Vagina (tissue), 2 donors: ENCODE measurements at places on chromosomes 13 and 19.

DNA sequence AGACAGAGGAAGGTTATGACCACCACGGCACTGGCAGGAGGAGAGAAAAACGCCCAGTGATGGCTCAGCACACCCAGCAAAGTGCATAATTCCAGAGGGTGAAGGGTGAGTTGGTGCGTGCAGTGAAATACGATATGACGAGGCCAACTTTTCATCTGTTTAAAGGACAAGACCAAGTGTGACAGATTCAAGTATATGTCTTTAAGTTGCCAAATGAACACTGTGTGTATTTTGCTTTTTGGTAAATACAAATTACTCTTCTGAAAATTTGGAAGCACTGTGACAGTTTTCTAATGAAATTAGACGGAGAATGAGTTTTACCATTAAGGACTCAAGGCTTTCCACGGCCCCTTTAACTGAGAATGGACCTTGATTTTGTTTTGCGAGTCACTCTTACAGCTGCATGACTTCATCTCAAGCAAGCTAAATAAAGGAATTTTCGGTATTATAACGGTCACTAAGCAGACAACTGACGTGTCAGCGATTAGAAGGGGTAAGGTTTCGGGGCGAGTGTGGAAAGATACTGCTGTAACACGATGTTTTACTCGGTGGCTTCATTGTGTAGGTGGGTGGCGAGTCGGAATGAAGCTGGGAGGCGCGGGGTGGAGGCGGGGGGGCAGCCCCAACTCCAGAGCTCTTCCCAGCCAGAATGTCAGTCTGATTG, 22.8 kb downstream of the COL4A2 start:
- no peak for DNase-seq

DNA sequence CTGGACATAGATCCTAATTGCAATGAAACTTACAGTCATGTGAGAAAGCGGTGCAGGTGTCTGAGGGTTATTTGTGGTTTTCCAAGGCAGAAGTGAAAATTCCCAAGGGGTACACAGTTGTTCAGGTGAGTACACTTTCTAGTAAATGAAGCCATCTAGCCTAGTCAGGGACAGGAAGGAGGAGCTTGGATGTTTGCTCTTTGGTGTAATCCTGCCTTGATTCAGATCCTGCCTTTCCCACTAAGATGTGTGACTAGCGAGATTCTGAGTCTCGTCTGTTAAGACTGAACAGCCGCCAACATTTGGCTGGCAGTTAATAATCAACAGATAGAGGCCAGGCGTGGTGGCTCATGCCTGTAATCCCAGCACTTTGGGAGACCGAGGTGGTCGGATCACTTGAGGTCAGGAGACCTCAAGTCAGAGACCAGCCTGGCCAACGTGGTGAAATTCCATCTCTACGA, 2.5 kb downstream of the RPS9 start:
- no peak for DNase-seq

GRCh38 chr19:14395710-14396336, 14.6 kb downstream of the ADGRE5 start:
- DNase-seq = no peak

DNA sequence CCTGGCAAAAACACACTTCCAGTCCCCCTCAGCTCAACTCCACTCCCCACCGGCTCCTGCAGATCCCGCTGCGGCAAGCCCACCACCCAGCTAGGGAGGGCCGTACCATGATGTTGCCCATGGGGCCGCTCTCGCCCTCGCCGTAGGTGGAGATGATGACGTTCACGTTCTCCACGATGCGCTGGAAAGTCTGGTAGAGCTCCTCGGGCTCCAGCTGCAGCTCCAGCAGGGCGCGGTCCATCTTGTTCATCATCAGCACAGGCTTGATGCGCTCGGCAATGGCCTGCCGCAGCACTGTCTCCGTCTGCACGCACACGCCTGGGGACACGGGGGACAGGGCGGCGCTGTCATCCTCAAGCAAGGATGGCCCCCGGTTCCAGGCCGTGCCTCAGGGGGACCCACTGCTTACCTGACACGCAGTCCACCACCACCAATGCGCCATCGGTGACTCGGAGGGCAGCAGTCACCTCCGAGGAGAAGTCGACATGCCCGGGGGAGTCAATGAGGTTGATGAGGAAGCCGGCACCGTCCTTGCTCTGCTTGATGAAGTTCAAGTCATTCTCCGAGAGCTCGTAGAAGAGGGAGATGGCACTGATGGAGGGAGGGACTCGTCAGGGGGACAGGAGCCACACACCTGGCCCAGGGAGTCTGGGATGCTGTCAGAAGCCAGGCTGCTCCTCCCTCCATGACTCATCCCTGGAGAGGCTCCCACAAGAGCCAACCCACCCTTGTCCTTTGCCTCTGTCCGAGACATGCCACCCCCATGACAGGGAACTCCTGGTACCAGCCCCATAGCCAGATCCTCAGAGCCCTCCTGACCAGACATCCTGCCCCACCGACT, 2.3 kb downstream of the EEF2 start:
- DNase-seq = no peak

- no peak for DNase-seq
Observed at GRCh38 chr13:63632321-63632720, 2216.7 kb upstream of the PCDH20 start.

DNA sequence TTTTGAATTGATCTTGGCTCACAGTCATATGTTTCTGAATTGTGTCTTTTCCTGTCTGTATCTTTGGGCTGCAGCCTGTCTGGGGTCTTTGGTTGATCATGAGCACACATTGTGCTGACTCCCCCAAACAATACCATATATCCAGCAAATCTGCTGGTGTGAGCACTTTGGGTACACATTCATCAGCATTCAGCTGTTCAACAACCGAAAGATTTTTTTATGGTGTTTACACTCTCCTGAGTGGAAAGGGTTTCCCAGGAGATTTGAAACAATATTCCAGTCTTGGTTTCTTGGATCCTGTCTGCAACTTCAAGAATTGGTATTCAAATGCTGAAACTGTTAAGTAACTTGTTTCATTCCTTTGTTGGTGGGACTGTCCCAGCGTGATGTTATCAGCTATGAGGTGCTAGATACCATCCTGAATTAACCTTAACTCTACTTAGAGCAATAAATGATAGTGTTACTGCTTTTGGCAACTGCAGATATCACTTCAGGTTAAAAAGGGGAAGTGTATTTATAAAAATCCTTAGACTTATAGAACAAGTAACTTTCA, 78.4 kb upstream of the DIAPH3 start:
- no peak for DNase-seq

- no peak for DNase-seq
Observed at GRCh38 chr13:40205771-40206240, 460.6 kb downstream of the FOXO1 start.

DNA sequence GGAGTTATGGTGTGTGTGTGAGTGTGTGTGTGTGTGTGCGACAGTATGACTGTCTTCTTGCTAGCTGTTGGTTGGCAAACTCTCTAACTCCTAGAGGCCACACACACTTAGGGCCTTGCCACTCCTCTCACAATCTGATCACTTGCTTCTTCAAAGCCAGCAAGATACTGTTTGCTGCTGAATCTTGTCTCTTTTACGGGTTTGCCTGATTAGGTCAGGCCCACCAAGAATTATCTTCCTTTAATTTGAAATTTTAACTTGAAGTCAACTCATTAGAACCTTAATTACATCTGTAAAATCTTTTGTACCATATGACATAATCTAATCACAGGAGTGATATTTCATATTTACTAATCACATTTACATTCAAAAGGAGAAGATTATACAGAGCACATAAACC, 359.2 kb upstream of the SGCG start:
- DNase-seq = no peak

- no peak for DNase-seq
Observed at GRCh38 chr13:102947745-102948405, 102.0 kb downstream of the ERCC5 start.

DNA sequence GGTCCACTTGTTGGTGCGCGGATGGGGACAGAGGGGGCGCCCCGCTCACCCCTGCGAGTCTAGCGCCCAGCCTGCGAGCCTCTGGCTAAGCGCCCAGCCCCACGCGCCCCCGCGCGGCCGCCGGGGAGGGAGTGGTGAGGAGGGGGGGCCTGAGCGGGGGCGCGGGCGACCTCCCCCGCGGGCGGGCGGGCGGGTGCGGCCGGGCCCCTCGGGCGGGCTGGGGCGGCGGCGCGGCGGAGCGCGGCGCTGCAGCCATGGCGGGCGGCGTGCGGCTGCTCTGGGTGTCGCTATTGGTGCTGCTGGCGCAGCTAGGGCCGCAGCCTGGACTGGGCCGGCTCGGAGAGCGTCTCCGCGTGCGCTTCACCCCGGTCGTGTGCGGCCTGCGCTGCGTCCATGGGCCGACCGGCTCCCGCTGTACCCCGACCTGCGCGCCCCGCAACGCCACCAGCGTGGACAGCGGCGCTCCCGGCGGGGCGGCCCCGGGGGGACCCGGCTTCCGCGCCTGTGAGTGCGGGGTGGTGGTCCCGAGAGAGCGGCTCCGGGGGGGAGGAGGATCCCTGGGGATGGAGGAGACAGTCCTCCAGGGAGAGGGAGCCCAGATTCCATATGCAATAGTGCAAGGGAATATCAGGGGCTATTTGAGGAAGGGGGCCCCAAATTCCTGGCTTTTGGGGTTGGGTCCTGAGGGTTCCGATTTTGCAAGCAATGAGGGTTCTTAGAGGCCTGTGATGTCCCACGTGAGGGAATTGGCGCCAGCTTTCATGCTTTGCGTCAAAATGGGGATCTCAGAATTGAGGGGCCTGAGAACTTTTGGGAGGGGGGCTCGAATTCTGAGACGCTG, at the start of gene LTBP4:
Gene LTBP4 (plus strand): TSS at position 236 of the 841 bp plus-strand sequence. CDS start 19 bp downstream, at position 255.
- no peak for DNase-seq

- DNase-seq = no peak
Observed at GRCh38 chr19:15025217-15025616, 24.1 kb upstream of the CASP14 start.

GRCh38 chr19:6736169-6736916, 1.0 kb downstream of the GPR108 start:
- DNase-seq = no peak

DNA sequence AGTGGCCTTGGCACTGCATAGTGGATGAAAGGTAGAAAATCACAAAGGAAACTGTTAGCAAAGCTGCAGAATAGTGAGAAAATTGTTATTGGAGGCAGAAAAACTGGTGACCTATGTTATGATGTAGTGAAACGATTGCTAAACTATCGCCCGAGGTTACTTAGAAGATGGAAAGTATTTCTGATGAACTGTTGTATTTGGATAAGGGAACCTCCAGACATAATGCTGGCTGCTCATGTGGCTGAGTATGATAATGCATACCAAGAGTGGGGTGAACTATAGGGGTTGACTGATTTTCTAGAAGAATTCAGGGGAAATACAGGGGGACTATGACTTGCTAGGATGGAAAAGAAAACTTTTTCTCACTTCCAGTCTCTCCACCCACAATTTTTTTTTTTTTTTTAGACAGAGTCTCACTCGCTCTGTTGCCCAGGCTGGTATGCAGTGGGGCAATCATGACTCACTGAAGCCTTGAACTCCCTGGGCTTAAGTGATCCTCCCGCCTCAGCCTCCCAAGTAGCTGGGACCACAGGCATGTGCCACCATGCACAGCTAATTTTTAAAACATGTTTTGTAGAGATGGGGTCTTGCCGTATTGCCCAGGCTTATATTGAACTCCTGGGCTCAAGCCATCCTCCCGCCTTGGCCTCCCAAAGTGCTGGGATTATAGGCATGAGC, 4.4 kb upstream of the EID2 start:
- no peak for DNase-seq

DNA sequence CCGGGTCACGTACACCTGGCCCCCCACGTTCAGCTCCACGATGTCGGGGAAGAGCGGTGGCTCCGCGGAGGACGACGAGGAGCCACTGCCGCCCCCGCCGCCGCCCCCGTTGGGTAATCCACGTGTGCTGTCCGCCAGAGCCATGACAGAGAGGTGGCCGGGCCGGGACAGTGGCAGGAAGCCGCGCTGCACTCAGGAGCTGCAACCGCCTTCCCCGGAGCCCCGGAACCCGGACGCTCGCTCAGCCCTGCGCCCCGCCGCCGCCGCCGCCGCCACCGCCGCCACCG, 257 bp downstream of the KCTD12 start:
- no peak for DNase-seq

DNA sequence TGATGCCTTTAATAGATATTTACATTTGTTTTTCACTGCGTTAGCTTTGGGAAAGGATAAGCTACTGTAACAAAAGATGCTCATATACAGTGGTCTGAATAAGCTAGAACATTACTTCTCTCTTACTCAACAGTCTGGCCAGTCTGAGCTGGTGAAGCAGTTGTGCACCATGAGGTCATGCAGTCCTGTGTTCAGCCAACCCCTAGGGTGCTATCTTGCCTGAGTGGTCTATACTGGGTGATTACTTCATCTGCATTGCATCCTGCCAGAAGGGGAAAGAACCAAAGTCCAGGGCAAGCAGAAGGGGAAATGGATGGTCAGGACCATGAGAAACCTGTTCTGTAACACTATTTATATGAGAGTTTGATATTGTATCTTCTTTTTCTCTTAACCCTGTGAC, 31.5 kb downstream of the ERCC5 start:
- DNase-seq = no peak

DNA sequence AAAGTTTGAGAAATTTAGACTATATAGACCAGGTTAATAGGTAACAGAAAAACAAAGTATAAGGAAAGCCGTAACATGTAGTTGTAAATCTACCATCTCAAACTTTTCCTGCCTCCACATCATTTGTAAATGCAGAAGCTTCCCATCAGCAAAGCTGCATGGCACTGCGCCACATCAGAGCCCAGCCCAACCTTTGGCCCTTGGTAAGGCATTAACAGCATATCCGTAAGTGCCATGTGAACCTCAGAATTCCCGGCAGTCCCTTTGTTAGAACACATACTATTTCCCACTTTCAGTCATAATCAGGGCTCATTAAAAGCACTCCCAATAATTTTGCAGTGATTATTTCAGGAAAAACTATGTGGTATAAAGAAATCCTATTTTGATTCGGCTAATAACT, 51.6 kb downstream of the MPHOSPH8 start:
- no peak for DNase-seq

- DNase-seq = no peak
Observed at GRCh38 chr19:30036154-30037129, 94.4 kb downstream of the URI1 start.

GRCh38 chr13:93145199-93145598, 81.4 kb upstream of the GPC6 start:
- no peak for DNase-seq

DNA sequence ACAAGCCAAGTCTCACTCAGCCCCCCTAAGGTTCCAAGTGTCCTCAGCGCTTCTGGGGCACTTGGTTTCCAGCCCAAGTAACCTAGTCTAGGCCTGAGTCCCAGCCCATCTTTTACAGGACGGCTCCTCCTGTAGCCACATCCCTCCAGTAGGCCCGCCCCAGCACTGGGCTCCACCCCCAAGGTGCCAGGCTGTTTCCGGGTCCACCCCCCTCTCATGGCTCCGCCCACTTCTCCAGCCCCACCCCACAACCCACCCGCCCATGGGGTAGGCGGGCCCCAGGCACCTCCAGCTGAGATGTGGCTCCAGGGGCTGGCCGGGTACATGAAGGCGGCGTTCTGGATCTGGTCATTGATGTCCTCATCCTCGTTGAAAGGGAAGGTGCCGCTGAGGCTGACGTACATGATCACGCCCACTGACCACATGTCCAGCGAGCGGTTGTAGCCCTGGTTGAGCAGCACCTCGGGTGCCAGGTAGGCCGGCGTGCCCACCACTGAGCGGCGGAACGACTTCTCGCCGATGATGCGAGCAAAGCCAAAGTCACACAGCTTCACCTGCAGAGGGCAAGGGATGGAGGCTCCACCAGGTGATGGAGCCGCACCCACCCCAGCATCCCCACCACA, 17.2 kb upstream of the DACT3 start:
- DNase-seq = no peak

GRCh38 chr19:39811064-39811463, 22.9 kb downstream of the DYRK1B start:
- DNase-seq = no peak
